ENCODE measurements at places on chromosomes 7 and 10. TPM values are rescaled to one million over a fixed set of nuclear protein-coding genes. Genes with fewer than 3 reads are reported as not detected.

Gene SRRM3
- 0.62 TPM for polyA plus RNA-seq

Gene TMEM213
- polyA plus RNA-seq: 0.13 TPM

Gene SFXN2
- polyA plus RNA-seq: 7.5 TPM

Gene SHH
- 0.10 TPM for polyA plus RNA-seq

Gene PNLIPRP3
- polyA plus RNA-seq: 0.17 TPM

Gene WASHC2A
- 29.7 TPM for polyA plus RNA-seq

Gene COL1A2
- polyA plus RNA-seq: 3,136 TPM

Gene GNAI1
- 33.1 TPM for polyA plus RNA-seq

Gene CASP7
- polyA plus RNA-seq: 15.8 TPM

Gene CALHM1
- 0.06 TPM for polyA plus RNA-seq
